ENCODE measurements at places on chromosomes 5 and 9. TPM values are rescaled to one million over a fixed set of nuclear protein-coding genes. Genes with fewer than 3 reads are reported as not detected.

The BOD1 gene
- 47.2 TPM for total RNA-seq

DNA sequence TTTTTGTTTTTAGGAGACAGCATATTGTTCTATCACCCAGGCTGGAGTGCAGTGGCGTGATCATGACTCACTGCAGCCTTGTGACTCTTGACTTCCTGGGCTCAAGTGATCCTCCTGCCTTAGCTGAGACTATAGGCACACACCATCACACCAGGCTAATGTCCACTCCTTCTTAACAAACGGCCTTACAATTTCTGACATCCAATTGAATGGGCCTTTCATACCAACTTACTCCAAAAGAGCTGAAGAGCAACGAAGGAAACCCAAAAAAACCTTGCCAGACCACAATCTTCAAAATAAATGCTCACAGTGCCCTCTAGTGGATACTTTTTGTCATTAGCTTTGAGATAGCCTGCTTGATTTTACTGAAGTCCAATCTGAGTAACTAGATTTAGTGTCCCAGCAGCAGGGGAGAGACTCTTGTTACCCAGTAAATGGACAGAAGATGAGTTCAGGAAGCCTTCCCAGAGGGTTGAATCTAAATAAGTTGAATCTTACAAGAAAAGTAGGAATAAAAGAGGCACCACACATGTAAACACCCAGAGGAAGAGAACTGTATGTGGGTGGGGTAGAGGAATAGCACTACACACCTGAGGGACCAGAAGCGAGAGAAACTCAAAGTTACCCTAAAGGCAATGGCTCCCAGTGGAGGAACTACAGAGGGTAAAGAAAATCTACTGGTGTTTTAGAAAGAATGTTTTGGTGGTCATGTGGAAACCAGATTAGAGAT lies 9.3 kb downstream of the ZNF622 start:
- no peak for DNase-seq

DNA sequence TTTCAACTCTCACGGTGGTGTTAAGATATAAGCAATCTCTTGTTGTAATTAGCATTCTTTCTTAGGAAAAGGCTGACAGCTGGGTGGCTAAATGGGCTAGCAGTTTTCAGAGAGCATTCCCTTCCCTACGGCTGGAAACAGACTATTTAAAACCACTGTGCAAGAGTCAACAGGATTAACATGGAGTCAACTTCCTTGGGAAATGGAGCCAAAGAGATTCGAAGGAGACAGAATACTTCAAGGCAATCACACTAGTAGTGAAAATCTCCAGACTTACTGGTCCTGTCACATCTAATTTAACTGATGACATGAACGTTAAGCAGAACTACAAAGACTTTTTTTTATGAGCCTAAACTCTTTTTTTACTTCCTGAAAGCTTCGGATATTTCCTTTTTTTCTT lies 453.3 kb upstream of the ITGA1 start:
- no peak for DNase-seq

GRCh38 chr5:107516452-107517184 lies 154.1 kb downstream of the EFNA5 start:
- no peak for DNase-seq

The PLGRKT gene
- total RNA-seq, result 19.5 TPM

The UGT3A2 gene
- not detected for total RNA-seq

The SPARC gene
- total RNA-seq, result 1,881 TPM

- DNase-seq, result no peak
Observed at GRCh38 chr9:78676623-78677022, 379.7 kb downstream of the PSAT1 start.

DNA sequence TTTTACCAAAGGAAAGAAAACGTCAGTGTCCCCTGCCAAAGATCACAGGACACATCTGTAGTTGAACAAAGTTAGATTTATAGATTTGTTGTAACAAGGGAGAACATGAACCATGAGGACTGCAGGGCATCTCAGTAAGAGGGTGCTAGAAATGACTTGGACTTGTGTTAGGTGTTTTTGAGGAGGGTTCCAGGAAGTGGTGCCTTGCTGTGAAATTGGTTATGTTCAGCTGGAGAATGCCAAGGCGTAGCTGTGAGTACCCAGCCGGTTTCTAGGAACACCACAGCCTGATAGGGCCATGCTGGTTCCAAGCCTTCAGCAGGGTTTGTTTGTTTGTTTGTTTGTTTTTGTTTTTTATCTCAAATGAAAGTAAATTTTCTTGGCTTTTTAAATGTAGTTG lies 5.3 kb downstream of the SPEF2 start:
- DNase-seq, result no peak

The SHB gene
- total RNA-seq, result 19.3 TPM

DNA sequence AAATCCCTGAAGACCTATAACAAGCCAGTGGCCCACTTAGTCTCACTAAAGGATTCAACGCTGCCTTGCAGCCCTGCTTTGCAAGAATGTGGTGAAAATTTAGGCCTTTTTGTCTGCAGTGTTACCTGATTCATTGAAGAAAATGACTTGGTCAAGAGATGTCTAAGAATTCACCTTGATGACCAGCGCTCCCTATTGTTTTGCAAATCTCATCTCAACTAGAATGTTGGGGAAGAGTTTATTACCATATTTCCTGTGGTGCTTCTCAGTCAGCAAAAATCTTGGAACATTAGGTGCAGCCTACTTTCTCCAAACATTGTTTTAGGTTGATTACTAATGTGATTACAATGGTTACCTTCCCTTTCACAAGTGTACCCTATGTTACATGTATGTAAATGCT lies 53.5 kb downstream of the PLK2 start:
- DNase-seq, result no peak

DNA sequence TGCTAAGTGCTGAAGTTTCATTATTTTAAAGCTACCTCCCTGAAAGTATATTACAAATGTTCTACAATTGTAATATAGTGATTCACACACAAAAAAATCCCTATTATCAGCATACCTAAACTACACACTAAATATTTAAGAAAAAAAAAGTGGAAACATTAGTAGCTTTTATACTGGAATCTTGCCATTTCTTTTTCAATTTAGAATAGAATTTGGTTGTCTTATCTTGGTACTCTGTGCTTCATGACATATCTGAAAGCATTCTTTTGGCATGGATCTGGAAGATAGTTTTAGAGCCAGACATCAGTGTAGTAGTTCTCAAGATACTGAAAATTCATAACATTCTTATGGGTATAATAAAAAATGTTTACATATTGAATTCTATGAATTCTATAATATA lies 35.0 kb downstream of the SLC1A3 start:
- DNase-seq, result no peak

GRCh38 chr5:127612441-127613141 lies 36.3 kb upstream of the CTXN3 start:
- no peak for DNase-seq

DNA sequence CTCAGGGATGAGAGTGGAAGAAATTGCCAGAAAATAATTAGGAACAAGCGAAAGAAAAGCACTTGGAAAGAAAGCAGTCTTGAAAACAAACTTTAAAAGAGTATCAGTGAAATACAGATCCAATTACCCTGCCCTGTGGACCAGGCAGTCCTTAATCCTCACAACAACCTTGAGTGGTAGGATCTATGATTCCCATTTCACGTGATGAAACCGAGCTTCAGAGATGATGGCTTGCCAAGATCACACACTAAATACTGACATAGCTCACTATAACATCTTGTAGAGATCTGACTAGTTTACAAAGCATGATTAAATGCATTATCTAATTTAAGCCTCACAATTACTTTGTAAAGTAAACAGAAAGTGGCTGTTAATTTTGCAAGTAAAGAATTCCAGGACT lies 55.5 kb upstream of the ABCA1 start:
- DNase-seq, result no peak

DNA sequence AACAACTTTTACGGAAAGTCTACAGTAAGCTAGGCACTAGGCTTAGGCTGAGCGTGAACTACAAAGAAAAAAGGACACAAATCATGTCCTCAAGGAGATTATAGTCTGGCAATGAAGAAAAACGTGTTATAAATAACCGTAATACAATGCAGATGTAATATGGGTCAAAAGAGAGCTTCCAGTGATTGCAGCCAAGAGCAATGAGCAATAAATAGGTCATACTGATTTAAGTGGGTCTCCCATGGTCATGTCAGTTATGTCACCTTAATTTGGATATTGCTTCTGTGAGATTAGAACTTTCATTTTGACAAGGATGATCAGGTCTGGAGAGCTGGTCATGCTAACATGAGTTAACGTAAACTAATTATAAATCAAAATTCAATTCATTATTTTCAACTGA lies 158.6 kb upstream of the GNA14 start:
- no peak for DNase-seq

The LYSMD3 gene
- 20.1 TPM for total RNA-seq

- DNase-seq, result peak; percentile 85
Observed at GRCh38 chr9:93595861-93596365, 19.5 kb downstream of the PHF2 start.

- no peak for DNase-seq
Observed at GRCh38 chr5:45604092-45604491, 92.1 kb downstream of the HCN1 start.

The IFNA13 gene
- not detected for total RNA-seq

DNA sequence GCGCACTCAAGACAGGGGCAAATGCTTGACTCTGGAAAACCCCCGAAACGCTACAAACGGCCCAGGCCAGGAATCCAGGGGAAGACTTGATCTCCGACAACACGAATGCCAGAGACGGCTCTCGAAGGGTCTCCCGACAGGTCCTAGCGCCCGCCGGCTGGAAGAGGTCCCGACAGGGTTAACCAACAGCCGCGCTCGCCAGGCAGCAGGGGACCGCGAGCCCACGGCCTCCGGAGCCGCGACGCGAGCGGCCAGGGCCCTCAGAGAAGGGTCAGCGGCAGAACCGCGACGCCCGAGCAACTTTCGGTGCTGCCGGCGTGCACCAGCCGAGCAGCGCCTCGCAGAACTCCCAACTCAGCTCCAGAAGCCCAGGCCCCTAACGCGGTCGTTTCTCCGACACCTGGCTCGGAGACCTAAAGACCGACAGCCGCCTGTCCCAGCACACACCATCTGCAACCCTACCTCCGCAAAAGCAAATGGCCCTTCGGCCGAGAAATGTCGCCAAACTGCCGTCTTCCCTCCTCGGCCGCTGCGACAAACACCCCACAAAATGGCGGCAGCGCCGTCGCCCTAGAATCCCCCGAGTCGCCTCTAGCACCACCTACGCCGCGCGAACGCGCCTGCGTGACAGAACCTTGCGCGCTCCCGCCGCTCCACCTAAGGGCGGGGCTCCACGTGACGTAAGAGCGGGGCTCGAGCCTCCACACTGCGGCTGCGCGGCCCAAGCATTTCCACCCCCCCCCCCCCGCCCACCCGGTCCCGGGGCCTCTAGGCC lies at the start of gene CLK4:
Gene CLK4, minus strand, starts transcription at position 567 of the 775 bp plus-strand sequence. CDS start 3,634 bp downstream, outside the sequence.
- peak; percentile 98 for DNase-seq

- no peak for DNase-seq
Observed at GRCh38 chr5:151225071-151225470, 1.2 kb upstream of the CCDC69 start.

DNA sequence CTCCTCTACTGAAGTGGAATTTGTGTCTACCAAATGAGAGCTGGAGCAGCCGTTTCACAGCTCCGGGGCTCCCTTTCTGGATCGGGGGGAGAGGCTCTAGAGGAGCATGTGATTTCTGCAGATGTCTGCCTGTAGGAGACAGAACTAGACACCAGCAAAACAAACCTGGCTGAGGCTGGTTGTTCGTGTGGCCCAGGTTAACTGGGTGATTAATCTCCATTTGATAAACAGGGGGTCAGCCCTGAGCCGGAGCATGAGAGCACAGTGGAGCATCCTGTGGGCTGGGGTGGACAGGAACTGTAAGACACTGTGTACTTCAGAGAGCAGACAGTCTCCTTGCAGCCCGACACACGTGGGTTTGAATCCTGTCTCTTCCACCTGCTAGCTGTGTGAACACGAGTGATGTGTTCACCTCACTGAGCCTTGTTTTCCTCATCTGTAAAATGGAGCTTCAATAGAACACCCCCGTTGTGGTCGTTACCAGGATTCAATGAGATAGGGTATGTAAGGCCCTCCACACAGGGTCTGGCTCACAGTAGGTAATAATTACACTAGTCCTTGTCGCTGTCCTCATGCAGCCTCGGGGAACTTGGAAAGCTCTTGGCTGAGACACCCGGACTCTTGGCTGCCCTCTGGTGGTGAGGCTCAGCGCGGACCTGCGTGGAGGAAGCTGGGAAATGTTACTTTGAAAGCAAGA lies 12.9 kb downstream of the CXCL14 start:
- DNase-seq, result no peak

DNA sequence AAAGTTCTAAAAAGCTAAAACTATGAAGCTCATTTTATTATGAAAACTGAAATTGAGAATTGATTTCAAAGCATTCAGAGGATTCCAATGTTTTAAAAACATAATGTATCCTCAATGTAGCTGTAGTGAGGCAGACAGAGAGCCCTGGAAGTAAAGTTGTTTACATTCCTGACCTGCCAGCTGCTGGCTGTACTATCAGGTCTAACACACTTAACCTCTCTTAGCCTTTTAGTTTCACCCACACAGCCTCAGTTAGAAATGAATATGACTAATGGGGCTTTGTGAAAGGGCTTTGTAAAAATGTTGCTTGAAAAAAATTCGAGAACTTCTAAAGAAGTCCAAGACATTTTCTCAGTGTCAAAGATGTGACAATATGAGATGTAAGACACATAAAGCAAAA lies 122.6 kb downstream of the FBXL17 start:
- no peak for DNase-seq

DNA sequence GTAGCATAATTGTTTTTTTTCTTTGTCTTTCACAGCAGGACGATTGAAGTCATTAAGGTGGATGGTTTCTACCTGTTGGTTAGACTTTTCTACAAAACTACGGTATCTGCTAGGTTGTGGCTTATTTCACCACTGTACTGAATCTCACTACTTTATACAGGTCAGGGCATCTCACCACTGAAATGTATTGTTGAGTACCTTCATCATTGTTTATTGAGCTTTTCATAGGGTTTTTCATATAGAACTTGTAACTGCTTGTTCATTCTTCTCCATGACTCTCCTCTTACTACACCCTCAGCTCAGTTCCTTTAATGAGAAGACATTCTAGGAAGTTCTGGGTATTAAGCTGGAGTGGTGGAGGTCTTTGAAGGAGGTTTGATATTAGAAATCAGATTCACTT lies 75.1 kb downstream of the PAM start:
- DNase-seq, result no peak

The GPR151 gene
- not detected for total RNA-seq

- DNase-seq, result no peak
Observed at GRCh38 chr5:180595381-180596114, 4.2 kb upstream of the SCGB3A1 start.

DNA sequence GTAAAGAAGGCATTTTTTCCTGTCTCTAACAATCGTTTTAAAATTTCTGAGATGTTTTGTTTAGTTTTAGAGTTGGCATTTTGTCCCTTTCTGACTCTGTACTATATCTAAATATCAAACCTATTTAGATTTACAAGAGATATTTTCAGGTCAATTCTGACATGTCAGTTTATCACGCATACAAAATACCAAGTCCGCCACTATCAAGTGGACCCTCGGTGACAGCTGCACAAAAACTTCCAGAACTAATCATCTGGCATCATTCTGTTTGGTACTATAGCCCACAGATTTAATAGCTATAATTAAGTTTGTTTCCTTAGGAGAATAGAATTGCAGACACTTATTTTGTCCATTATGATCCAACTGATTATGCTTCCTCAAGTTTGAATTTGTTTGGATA lies 1278.2 kb downstream of the CDH12 start:
- no peak for DNase-seq

GRCh38 chr9:130532426-130533080 lies 46.8 kb upstream of the FUBP3 start:
- no peak for DNase-seq

- no peak for DNase-seq
Observed at GRCh38 chr9:14895806-14896205, 14.4 kb downstream of the FREM1 start.

The PTPA gene
- 61.9 TPM for total RNA-seq

Measured in mesenteric fat pad (tissue), 1 donor.